ENCODE measurements at places on chromosomes 2 and 18.

DNA sequence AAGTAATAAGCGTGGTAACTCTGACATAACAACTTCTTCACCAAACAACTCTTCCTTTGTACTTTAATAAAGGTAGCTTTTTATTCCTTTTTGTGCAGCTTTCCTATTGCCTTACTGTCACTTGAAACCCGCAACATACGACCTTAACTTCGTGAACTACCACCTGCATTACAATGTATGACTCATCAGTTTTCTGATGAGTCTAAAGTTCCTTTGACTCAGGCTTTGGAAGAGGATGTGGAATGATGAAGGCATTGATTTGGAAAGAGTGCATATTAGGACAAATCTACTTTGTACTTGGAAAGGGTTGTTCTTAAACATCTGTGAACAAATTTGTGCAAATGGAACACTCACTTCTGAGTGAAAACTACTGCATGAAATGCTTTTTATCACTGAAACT is 1012.1 kb downstream of the TMEM182 start:
- DNase-seq = no peak

- no peak for DNase-seq
Observed at GRCh38 chr2:175805442-175806124, 196.5 kb downstream of the LNPK start.

DNA sequence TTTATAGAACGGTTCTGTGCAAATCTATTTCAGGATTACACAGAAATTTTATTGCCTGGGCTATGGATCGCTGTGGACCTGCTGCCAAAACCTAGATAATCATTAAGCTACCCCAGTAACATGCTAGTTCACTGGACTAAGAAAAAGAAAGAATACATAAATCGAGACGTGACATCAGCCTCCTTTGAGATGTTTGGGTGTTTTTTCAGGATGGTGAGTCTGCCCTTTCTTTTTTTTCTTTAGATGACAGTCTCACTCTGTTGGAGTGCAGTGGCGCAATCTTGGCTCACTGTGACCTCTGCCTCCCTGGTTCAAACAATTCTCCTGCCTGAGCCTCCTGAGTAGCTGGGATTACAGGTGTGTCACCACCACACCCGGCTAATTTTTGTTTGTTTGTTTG is 52.0 kb downstream of the FHOD3 start:
- DNase-seq = no peak

- DNase-seq = no peak
Observed at GRCh38 chr2:185813707-185814106, 75.1 kb downstream of the FSIP2 start.

DNA sequence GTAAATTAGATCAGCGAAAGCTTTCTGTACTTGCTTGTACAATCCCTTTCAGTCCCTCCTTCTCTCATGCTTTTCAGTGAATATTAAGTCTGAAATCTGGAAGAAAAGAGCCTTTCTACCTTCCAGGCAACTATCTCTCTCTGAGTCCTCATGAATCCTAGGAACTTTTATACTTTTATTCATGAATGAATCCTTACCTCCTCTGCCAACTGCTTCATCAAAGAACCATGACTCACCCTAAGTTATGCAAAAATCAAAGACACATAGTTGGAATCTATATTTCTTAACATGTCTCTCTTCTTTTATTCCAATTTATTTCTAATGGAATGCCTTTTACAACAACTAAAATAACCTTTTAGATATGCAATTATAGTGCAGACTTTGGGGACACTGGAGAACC is 394.2 kb downstream of the CLIP4 start:
- no peak for DNase-seq

GRCh38 chr2:179428649-179429048 is 164.0 kb upstream of the SESTD1 start:
- DNase-seq = no peak

GRCh38 chr2:6937582-6937981 is 20.4 kb downstream of the RNF144A start:
- no peak for DNase-seq

- DNase-seq = peak; percentile 69
Observed at GRCh38 chr18:46071653-46072375, at the start of gene PSTPIP2. TSS of gene PSTPIP2 (minus strand) at chr18:46072260. CDS start at chr18:46072188, 72 bp downstream.

DNA sequence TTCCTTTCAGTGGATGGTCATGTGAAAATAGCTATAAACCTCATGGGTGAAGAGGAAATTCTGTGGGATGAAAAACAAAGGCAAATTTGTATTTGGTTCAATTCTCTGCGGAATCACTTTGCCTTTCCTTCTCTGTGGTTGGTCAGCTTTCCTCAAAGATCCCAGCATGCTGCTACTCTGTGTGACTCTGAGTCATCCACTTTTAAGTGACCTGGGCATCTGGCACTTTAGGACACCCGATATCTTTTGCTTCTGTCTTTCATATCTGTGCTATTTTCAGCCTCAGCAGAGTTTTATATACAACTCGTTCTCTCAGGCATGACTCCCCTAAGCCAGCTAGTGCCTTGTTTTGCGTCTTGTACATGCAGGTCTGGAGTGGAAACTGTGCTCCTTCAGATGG is 217.0 kb upstream of the PIEZO2 start:
- DNase-seq = no peak

- DNase-seq = no peak
Observed at GRCh38 chr18:12017081-12017480, 35.8 kb downstream of the IMPA2 start.

DNA sequence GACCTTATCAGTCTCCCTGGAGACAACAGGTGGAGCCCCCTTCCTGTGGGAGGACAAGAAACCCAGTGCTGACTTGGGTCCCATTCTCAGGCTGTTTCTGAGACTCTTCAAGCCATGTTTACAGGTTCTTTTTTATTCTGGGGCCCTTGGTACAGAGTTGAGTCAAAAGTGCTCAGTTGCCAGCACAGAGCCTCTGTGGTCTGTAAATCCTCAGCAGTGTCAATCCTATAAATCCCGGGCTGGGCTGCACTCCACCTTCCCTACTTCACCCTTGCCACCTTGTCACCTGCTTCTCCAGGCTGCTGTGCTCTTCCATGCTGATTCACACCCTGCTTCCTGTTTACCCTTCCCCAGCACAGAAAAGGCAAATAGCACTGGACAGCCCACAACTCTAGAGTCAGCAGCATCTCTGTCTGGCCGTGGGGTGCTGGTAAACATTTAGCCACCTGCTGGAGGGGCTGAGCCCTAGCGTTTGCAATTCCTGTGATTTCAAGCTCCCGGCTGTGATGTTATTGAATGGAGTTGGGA is 74.7 kb downstream of the TNFRSF11A start:
- no peak for DNase-seq

DNA sequence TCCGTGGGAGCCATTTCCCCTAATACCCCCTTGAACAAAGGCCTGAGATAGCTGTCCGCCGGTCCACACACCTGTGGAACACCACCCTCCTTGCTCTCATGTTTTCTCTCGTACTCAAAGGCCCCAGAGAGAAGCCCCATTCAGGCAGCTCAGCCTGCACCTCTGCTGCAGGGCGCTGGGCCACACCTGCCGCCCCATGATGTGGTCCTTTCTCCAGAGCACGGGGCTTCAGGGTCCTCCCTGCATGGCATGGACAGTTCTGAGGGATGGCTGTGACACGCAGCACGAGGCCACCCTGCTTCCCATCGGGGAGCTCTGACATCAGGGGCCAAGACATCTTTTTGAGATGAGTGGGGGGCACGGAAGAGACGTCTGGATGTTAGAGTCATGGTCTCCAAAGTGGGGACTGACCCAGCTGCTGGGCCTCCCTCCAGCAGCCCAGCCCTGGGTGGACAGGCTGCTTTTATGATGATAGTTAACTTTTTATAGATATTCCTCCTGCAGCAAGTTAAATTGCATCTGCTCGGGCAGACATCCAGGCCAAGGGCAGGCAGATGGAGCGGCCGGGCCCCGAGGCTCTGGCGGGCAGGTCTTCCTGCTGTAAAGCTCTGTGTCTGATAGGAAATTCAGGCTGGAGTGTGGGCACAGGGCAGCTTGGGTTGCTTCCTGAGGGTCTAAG is 56.7 kb downstream of the SDC1 start:
- no peak for DNase-seq

DNA sequence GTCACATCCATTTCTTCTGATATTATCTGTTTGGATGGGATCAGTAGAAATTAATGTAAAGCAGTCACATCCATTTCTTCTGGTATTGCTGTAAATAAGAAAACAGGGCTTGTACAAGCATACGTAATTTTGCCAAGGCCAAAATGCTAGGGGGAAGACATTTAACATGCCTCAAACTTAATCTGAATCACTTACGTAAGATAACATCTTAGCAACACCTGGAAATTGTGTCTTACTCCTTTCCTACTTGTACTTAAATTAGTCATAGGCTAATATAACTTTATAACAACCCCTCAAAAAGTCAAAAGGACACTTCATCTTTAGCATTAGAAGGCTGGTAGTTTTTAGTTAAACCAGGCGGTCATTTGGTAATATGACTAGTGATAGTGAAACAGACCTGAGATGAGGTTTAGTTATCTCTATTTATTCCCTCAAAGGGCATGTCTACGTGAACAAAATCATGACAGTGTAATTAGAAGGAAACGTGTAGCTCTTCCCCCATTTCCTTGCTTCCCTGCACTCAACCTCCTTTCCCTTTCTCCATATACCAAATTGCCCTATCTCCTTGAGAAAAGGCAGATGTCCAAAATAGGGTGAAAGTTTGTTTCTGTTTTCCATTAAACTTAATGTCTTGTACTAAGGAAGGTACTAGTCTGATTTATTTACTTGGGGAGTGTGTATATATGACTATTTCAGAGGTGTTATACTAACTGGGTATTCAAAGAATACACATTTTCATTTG is 99.3 kb upstream of the FZD5 start:
- no peak for DNase-seq

- DNase-seq = no peak
Observed at GRCh38 chr2:133240491-133241223, 327.6 kb downstream of the NCKAP5 start.

DNA sequence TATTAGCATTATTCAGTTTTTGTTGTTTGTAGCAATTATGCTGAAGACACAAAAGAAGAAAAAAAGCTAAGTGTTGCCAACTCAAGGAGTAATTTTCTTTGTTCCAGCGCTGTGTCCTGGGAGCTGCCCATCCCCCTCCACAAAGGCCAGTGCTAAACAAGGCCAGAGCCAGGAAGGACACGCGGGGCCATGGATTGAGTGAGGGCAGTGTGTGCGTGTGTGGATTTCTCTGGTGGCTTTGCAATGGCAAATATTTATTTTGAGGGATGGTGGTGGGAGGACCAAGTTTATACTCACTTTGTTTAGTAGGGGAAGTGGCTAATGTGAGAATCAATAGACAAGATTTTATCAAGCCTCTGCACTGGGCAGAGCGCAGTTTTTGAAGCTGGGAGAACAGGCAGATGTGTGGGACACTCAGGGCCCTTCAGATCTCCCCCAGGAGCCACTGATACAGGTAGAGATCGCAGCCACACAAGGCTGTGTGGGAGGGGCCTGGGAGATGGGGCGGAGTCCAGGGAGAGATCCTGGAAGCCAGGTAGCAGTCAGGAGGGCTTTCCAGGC is 11.4 kb downstream of the AGAP1 start:
- DNase-seq = no peak

DNA sequence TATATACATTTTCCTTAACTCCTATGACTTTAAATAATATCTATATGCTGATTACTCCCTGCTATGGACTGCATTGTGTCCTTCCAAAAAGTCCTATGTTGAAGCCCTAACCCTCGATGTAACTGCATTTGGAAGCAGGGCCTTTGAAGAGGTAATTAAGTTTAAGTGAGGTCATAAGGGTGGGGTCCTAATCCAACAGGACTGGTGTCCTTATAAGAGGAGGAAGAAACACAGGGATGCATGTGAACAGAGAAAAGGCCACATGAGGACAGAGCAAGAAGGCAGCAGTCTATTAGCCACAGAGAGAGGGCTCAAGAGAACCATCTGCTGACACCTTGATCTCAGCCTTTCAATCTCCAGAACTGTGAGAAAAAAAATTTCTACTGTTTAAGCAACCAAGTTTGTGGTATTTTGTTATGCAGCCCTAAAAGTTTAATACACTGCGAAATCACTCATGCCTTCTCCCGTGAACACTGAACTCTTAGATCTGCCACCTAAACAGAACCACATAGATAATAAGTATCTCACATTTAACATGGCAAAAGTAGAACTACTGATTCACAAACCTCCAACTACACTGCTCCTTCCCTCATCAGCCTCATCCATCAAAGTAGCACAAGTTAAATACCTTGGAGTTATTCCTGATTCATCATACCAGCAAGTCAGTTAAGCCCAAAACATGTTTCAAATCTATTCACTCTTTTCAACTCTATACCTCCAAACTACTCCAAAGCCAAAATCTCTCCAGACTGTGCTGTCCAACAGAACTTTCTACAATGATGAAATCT is 65.4 kb downstream of the HIBCH start:
- no peak for DNase-seq

- DNase-seq = no peak
Observed at GRCh38 chr2:230444832-230445231, 28.8 kb downstream of the SP100 start.

All from activated naive CD8-positive, alpha-beta T cell treated with anti-CD3 and anti-CD28 coated beads for 36 hours (primary cell).